Hypothalamus (tissue), 51 donors: ENCODE measurements at places on chromosomes 3 and 15.

- DNase-seq: no peak
Observed at GRCh38 chr3:102085431-102086176, 236.3 kb downstream of the NFKBIZ start.

DNA sequence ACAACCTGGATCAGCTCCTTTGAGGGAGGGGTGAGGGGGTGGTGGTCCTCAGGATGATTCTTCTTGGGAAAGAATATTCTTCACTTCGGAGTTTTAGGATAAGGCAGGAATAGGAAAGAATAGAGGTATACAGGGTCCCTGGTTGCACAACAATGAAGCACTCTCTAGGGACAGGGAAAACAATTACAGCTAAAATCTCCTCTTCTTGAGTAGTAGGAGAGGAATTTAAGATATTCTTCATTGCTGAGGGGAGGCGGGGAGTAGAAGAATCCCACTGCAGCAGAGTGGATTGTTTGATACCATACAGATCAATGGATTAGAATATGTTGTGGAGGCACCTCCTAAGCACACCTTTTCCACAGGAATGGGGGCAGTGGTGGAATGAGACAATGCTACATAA lies 20.5 kb downstream of the SLC9C1 start:
- DNase-seq: no peak

- DNase-seq: no peak
Observed at GRCh38 chr15:63238171-63238570, 39.2 kb upstream of the APH1B start.

DNA sequence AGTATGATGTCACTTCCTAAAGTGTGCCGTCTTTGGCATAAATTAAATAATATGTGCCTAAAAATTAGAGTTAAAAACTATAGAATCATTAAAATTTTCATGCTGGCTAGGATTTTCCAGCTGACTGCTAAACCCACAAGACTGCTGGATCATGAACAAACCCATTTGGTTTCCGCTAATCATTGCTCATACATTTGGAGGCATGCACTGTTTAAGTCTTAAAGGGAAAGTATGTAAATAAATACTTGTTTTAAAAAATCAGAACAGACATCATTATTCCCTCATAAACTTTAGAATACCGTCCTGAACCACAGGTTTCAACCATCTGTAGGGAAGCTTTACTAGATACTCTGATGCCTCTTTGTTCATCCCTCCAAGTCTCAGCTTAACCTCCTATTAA lies 26.5 kb downstream of the ATP6V1A start:
- no peak for DNase-seq

DNA sequence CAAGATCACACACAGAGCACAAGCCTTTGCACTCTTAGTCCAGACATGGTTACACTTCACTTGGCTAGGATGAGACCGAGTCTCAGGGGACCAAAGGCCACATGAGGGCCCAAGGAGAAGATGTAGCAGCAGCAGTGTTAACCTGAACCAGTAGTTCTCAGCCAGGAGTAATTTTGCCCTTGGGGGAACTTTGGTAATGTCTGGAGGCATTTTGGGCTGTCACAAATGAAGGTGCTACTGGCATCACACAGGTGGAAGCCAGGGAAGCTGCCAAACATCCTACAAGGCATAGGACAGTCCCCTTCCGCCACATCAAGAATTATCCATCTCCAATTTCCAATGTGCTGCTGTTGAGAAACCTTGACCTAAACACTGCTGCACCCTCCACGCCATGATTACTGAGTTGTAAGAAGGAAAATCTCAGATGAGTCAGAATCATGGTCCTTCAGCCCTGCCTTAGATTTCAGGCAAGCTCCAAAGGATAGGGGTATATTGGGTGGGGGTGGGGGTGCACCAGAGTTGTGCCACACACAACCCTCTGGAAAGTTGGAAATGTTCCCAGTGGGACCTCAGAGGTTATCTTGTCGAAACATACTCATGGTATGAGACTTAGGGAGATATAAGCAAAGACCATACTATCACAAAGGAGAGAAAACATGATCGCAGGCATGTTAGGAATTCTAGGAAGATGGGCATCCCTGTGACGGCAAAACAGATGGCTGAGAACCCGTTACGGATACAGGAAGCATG lies 36.2 kb downstream of the SEMA5B start:
- DNase-seq: no peak

DNA sequence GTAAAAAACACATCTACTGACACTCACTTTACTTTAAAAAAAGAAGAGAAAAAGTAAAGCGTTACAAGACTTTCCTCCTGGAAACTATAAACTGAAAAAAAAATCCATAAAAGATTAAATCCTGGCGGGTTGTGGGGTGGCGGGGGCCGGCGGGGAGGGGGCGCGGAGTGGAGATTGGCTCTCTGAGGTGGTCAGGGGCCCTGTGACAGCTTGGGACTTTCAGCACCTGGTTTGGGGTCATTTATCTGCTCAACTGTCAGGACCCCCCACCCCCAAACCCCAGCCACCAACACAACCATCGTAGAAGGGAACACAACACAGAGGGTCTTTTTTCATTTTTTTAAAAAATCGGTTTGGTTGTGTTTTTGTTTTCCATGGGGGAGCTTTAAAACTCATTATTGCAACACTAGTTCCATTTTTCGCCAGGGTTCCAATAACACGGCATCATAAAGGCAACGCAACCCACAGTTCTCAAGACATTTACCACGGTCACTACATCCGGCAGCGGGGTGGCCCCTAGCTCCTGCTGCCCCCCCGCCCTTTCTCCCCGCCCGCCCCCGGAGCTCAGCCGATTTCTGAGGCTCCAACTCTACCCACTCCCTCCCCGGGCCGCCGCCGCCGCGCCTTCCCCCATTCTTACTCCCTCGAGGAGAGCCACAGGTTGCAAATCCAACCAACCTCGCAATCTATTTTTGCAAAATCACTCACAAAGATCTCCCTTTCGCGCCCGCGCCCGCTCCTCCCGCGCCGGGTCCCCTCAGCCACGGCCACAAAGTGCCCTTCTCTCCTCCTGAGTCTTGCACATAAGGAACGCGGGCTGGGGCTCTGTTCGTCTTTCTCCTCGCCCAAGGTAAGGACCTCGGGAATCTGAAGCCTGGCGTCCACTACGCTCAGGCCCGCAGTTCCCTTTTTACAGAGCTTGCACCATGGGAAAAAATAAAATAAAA lies 1.8 kb downstream of the BCL6 start:
- DNase-seq: peak; percentile 26

DNA sequence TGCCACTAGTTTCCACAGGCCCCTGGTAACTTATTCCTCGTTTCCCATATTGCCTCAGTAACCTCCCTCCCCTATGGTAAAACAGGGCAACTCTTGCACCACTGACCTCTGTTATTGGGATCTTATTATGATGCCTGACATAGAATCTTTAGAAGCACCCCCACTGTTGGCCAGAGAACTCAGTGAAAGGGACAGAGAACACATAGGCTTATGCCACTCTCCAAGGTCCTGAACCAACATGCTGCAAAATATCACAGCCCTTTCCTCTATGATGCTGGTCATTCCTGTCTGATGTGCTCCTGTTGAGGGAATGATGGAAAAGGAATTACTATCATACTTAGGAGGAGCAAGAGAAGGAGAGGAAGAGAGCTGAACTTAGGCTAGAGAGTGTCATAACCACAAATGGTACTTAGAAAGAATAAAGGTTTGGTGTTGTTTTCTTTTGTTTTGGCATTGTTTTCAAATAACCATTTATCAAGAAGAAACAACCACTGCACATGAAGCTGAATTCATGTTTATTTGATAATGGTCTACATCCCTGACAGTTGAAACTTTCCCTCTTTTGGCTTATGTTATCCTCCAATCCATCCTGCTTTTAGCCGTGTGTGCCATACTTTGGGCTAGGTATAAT lies 330.2 kb downstream of the EPHB1 start:
- no peak for DNase-seq

DNA sequence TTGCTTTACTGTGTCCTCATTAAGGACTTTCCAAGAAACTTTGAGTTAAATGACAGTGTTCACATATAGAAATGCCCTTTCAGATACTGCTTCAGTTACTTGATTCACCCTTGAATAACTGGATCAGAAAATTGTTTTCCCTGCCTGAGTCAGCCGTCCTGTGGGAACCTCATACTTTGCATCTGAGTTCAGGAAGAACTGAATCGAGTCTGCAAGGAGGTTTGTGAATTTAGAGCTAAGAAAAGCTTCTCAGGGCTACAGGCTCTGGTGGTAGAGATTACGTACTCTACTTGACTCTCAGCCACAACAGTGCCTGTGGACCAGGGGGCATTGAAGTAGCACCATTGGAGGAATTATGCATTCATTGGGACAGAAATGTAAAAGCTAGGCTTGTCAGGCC lies 252.4 kb upstream of the C2CD4B start:
- DNase-seq: no peak

DNA sequence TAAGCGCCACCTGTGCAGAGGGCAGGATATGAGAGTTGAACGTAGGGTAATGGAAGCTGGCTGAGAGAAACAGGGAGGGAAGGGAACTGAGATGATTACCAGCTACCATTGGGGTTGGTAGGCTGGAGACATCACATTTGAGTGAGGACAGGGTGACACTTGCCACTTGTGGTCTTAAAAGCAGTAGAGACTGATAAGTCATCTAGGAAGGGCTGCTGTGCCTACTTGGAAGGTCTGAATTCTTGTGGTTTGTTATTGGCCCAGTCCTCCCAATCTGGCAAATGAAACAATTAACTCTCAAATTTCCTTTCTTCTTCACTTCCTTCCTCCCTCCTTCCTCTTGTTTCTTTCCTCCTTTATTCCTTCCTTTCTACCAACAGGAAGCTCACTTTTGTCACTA lies 46.8 kb downstream of the COL6A5 start:
- DNase-seq: no peak

DNA sequence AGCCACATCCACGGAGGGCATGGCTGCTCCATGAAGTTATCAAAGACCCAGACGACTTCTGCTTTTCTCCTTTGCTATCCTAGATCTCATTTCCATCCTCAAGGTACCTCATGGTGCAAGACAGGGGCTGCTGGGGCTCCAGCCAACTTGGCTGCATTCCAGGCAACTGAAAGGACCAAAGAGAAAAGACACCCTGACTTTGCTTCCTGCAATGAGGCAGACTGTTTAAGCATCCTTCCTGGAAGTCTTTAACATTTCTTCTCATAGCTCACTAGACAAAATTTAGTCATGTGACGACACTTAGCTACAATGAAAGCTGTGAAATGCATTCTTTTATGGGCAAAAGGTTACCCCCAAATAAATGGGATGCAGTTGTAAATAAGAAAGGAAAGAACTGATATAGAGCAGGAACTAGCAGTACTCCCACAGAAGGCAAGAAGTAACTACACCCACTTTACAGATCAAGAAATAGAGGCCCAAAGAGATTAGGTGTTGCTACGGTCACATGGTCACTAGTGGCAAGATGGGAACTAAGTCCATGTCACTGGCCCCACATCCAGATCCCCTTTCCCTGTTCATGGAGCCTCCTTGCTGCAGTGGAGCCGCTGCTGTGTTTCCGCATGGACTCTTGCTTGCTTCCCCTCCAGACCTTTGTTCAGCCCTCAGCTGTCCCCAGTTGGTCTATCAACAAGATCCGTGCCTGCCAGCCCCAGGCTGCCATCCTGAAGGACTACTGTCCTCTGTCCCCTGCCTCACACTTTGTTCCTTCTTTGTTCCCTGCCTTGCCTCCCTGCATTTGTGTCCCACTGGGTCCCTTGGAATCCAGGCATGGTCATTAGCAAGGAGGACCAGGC lies 107.0 kb downstream of the XXYLT1 start:
- no peak for DNase-seq

GRCh38 chr15:57152666-57153539 lies 223.4 kb upstream of the CGNL1 start:
- DNase-seq: no peak

DNA sequence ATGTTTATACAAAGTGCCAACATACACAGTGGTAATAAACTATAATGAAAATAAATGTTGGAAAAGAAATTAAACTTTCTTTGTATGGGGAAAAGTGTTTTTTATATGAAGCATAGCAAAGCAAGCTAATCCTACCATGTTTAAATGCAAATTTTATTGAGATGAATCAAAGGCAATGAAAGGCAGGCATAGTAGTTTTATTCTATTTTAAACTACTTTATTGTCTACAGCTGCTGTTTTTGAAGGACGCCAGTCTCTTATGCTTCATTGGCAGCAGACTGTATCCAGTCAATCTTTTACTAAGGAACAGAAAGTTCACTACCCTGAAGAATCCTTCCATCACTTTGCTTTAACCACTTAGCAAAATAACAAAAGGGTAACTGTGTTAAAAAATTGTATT lies 761.0 kb downstream of the ROBO2 start:
- DNase-seq: no peak

GRCh38 chr3:4587061-4587837 lies 94.1 kb downstream of the ITPR1 start:
- DNase-seq: no peak

GRCh38 chr15:41331833-41332193 lies 578 bp downstream of the OIP5 start:
- DNase-seq: no peak

DNA sequence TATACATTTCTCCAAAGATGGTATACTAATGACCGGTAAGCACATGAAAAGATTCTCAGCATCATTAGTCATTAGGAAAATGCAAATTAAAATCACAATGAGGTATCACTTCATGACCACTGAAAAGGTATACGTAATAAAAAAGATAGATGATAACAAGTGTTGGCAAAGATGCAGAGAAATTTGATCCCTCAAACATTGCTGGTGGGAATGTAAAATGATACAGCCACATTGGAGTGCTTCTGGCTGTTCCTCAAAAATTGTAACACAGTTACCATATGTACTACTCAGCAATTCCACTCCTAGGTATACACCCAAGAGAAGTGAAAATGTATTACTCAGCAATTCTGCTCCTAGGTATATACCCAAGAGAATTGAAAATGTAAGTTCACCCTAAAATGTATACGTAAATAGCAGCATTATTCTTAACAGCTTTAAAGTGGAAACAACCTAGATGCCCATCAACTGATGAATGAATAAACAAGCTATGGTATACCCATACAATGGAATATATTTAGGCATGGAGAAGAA lies 25.0 kb upstream of the KY start:
- DNase-seq: no peak

DNA sequence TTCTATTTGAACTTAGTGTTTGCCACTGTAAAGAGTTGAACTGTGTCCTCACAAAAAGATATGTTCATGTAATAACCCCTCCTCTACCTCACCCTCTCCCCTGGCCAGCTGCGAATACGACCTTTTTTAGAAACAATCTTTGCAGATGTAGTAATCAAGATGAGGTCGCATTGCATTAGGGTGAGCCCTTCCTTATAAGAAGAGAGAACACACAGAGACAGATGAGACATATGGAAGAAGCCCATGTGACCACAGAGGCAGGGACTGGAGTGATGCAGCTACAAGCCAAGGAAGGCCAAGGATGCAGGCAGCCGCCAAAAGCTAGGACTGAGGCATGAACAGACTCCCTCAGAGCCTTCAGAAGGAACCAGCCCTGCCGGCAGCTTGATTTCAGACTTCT lies 27.6 kb downstream of the GPR176 start:
- no peak for DNase-seq

- no peak for DNase-seq
Observed at GRCh38 chr15:91335702-91336101, 235.6 kb downstream of the SV2B start.

- no peak for DNase-seq
Observed at GRCh38 chr15:26634319-26634718, 138.5 kb downstream of the GABRB3 start.

- DNase-seq: no peak
Observed at GRCh38 chr3:68706096-68706495, 226.3 kb downstream of the TAFA4 start.
